ENCODE measurements at places on chromosomes 7 and 10. TPM values are rescaled to one million over a fixed set of nuclear protein-coding genes. Genes with fewer than 3 reads are reported as not detected.

The SEMA3A gene
- 0.52 TPM for total RNA-seq

DNA sequence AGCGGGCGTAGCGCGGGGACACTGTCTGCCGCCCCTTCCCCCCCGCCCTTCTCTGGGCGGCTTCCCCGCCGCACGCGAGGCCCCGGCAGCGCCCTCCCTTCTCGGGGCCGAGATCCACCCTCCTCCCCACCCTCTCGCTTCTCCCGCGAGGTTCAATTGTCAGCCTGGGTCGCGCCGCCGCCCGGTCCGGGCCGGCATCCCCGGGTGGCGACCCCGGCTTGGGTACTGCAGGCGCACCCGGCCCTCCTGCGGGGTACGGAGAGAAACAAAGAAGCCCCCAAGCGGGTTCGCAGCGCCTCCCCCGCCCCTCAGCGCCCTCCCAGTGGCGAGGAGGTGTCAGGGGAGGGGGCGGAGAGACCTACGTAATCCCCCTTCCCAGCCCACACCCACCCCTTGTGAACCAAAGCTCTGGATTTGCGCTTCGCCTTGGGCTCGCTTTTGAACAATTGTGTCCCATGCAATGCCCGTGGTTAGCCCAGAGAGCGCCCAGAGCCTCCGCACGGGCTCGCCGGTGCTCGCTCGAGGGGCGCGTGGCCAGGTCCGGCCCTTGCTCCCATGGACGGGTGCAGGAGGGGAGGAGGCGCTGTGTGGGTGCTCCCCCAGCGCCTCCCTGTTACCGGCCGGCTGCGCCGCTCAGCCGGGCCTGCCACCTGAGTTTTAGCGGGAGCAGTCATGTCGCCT is 634 bp downstream of the HECW1 start:
- DNase-seq: peak; percentile 64

- DNase-seq: no peak
These were observed 169.6 kb downstream of the ELFN1 start for GRCh38 chr7:1839701-1840100.

DNA sequence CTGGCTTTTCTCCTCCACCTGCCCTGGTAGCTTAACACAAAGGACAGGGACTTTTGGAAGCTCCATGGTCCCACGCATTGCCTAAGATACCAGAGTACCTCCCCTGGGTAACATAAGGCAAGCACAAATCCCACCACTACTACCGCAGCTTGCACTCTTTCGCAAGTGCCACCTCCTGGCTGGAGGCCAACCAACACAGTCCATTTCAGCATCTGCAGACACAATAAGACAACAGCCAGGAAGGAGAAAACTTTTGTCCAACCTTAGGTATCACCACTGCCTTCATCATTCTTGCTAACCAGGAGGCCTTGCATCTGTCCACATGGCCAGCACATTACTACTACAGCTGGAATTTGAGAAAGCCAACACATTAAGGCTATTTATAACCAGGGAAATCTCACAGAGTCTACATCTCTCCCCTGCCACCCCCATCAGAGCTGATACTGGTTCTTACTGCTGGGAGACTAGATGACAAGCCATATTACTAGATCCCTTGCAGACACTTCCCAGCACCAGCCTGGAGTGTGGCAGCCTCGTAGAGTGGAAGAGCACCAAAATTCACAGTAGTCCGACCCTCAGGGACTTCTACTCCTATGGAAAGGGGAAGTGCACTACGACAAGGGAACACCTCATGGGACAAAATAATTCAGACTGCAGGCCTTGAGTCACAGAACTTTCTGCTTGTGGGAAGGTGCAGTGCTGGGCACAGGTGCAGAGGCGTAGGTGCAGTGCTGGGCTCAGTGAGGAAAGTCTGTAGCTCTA is 39.8 kb upstream of the CDK13 start:
- DNase-seq: no peak

GRCh38 chr7:146208492-146208891 is 91.9 kb downstream of the CNTNAP2 start:
- DNase-seq: no peak

The HOGA1 gene
- total RNA-seq: 8.0 TPM

GRCh38 chr10:123402656-123403055 is 248.5 kb downstream of the BUB3 start:
- DNase-seq: no peak

GRCh38 chr10:89055159-89055558 is 64.6 kb downstream of the FAS start:
- no peak for DNase-seq

- no peak for DNase-seq
These were observed 5.6 kb upstream of the CNPY1 start for GRCh38 chr7:155551785-155552611.

The CPXM2 gene
- total RNA-seq: 2.3 TPM

The PTN gene
- total RNA-seq: 1.1 TPM

DNA sequence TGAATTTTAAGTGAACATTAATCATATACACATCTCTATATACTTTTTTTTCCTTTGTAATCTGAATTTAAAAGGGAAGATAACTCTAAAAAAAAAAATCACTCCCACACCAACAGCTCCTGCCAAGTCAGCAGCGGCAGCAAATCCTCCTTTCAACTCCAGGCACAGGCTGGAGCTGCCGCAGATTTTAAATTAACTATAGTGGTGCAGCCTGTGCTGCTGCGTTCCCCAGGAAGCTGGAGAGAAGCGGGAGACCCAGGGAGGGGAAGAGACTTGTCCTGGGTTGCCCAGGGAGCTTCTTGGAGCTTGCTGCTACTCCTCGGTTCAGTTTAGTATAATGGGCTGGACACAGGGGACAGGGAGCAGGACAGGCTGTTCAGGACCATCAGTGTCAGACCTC is 32.6 kb upstream of the HSPB1 start:
- DNase-seq: no peak

- no peak for DNase-seq
These were observed 60.3 kb downstream of the COBL start for GRCh38 chr7:51256209-51256781.

DNA sequence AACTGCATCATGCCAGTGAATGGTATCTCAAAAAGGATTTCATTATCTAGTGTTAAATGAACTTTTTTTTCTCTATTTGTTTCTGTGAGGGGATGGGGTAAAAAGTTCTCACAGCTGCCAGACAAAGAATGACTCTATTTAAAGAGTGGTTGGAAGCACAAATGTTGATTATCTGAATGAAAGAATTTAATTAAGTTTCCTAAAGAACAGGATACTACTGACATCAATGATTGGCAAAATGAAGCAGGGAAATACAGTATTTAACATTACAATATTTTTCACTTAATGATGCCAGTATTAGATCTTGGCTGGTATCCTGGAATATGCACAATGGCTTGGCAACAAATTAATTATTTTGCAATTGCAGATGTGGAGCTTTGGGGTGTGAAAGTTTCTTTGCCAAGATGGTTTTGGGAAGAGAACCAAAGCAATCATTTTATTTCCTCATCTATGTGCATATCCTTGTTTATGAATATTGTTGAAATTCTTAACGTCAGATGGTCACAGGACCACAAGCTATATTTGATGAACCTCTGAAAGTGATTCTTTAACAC is 336.8 kb downstream of the ARL4A start:
- DNase-seq: no peak

DNA sequence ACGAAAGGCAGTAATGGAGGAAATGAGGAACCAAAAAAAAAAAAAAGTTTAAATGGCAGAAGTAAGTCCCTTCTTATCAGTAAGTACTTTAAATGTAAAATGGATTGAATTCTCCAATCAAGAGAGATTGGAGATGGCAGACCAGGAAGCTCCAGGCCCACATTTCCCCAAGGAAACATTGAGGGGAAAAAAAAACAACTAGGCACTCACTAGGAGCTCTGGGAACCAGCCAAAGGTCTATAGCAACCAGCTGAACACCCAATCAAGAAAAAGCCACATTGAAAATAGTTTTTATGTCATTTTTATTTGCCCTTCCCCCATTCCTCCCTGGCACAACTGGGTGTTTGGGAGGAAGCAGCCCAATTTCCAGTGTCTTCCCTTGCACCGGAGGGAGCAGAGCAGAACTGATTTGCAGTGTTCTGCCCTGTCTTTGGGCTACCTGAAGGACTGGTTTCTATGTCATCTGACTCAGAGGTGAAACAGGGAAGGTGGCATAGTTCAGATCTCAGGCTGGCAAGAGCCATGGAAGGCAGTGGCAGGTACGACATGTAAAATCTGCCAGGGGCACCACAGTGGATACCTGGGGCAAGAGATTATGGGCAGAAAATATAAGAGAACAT is 121.9 kb downstream of the SMURF1 start:
- DNase-seq: no peak

The HECW1 gene
- 0.12 TPM for total RNA-seq

The KIAA1217 gene
- total RNA-seq: 36.7 TPM

The SFRP4 gene
- 19.9 TPM for total RNA-seq

GRCh38 chr10:126580873-126581647 is 89.4 kb downstream of the C10orf90 start:
- DNase-seq: no peak

DNA sequence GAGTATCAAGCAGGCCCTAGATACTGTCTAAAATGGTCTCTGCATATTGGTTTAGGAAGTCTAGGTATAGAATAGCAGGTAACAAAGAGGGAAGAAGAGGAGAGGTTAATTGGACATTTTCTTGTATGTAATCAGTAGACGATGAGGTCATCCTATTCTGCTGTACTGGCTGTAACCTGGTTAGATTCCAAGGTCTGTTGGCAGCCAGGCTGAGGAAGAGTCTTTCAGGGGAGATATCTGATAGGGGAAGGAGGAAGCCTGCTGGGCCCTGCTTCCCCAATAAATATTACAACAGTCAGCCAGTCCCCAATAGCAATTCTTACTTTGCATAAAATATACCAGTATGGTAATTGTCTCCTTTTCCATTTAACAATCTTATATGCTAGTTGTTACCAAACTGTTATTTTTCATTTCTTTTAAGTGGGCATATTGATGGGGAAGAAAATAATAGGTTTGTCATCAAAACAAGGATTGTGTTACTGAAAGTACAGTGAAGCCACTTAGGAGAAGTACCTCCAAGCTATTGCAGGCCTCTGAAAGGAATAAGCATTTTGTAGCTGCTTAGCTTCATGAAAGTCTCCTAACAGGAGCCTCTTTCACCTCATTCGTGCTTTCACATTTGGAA is 186.4 kb downstream of the LRRC4 start:
- DNase-seq: no peak

- no peak for DNase-seq
These were observed 100.1 kb upstream of the IMMP2L start for GRCh38 chr7:111662386-111662785.

GRCh38 chr7:130942211-130942964 is 208.4 kb upstream of the KLF14 start:
- DNase-seq: peak; percentile 56

DNA sequence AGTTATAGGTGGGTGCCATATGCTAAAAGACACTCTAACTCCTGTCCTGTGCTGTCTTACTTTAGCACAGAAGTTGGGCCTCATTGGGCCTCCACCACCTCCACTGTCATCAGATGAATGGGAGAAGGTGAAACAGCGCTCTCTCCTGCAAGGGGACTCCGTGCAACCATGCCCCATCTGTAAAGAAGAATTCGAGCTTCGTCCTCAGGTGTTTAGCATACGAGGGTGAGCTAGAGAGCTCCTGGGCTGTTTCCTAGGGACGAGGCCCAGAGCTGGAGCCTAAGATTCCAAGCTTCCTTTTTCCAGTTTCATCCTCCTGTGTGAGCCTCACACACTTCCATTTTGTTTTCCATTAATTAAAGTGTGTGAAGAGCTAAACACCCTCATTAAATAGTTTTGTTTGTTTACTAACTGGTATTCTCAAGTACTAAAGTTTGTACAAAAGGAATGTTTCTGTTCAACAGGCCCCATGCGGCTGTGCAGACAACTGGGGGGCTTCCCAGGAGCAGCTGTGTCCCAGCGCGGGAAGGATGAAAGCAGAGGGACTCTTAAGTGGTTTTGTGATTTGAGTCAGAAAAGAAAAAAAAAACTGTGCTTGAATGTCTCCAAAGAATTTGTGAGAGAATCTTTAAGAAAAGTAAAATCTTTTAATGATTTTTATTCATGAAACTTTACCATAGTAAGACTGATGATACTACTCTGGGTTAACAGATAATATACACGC is 14.1 kb downstream of the RNF32 start:
- no peak for DNase-seq

GRCh38 chr10:125531465-125531864 is 151.5 kb downstream of the TEX36 start:
- DNase-seq: no peak

DNA sequence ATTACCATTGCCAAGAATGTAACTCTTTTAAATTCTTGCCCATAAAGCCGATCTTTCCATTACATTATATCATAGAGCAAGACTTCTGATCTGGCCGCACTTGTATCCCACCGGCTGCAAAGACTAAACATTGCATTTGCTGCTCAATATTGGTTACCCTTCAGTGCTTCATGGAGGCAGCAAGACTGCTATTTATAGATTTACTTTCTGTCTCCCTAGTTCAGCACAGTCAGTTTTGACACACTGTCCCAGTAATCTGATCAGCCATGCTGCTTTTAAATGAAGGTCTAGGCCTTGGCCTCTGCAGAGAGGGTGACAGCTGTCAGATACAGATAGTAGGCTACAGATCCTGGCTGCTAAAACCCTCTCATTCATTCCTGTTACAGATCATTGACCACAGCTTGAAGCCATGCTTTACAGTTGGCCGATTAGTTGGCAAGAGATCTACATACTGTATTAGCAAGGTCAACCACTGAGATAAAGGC is 562.6 kb upstream of the GALNT17 start:
- no peak for DNase-seq

DNA sequence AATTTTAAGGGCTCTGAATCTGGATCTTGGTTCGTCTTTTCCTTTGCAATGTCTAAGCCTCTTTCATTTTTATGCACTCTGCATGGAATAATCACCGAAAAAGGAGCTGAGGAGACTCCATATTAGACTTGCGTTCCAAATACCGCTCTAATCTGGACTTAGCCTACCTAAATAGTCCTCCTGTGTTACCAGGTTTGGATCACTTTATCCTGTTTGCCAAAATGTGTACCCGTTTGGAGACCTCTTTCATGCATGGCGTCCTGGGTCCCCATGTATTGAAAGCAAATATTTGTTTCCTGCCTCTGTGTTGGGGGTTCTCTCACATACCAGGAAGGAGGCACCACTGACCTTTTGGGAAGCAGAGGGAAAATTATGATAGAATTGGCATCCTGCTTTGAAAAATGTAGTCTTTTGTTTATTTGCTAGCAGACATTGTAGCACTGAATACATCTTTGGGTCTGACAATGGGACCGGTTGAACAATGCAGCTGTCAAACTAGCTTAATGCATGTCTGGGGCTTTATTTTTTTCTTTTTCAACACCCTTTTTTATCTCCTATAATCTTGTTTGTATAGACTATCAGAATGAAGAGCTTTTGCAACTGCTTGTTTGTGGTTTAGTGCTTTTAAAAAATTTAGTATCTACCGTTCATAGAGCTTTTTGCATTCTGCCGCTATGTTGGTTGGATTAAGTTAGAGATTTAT is 11.8 kb upstream of the CELF2 start:
- DNase-seq: no peak

- no peak for DNase-seq
These were observed 505.6 kb upstream of the MKI67 start for GRCh38 chr10:128631801-128632241.

DNA sequence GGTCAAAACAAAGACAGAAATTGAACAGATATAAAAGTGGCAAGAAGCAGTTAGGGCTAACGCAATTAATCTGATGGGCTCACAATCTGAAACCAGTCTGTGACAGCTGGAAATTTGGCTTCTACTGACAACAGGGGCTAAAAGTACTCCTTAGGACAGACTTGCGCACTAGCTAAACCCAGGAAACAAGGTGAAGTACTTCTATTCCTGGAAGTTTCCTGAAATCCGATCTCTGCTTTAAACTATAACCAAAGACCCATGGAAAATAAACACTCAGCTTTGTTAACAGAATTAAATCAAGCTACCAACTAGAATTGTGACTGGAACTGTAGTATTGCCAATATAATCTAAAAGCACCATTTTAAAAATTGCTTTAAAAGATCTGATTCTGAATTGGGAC is 520.2 kb upstream of the ZWINT start:
- no peak for DNase-seq

- no peak for DNase-seq
These were observed 37.6 kb downstream of the OAT start for GRCh38 chr10:124381011-124381611.
